ENCODE measurements at places on chromosomes 7 and 10.

DNA sequence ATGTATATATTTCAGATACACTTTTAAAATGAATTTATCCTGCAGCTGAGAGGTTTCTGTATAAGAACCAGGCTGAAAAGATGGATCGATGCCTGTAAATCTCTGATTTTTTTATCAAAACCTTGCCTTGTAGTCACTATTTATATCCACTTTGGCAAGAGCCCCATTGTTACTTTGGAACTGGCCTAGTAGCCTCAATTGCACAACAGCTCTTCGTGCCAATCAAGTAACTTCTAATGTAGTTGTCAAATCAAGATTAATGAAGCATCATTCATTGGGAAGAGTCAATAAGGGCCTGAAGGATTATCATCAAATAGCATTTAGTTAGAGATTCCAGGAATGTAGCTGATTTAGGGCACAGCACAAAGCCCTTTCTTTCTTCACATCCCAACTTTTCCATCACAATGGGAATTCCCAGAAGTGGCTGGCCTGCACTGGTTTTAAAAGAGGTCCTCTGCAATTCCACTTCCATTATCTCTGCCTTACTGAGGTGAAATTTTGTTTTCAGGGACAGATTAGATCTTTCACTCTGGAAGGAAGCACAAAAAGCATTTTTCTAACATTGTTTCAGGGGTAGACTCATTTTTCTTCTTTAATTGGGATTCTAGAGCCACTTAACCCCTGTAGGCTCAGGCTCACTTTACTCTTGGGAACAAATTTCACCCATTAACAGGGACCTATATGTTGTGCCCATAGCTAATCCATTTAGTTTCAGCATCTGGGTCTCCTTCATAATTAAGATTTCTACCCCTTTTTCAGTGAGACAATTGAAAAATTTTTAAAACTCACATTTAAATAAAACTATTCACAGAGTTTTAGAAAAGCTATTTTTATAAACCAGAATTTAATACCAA, 97.8 kb downstream of the CALCR start:
- no peak for DNase-seq

- no peak for DNase-seq
Observed at GRCh38 chr7:90485734-90486316, 16.4 kb downstream of the PTTG1IP2 start.

DNA sequence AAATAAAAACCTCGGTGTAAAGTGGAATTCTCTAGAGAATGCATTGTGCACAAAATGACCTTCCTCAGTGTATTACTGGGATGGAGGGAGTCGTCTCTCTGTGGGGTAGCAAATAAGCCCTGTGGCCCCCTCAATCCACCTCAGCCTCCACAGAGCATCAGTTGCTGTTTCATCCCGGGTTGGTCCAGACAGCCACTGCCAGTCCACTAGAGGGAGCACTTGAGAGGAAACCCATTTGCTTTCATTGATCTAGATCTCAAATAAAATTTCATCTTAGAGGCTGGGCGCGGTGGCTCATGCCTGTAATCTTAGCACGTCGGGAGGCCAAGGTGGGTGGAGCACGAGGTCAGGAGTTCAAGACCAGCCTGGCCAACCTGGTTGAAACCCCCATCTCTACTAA, 1128.7 kb downstream of the CNTNAP2 start:
- DNase-seq, result no peak

DNA sequence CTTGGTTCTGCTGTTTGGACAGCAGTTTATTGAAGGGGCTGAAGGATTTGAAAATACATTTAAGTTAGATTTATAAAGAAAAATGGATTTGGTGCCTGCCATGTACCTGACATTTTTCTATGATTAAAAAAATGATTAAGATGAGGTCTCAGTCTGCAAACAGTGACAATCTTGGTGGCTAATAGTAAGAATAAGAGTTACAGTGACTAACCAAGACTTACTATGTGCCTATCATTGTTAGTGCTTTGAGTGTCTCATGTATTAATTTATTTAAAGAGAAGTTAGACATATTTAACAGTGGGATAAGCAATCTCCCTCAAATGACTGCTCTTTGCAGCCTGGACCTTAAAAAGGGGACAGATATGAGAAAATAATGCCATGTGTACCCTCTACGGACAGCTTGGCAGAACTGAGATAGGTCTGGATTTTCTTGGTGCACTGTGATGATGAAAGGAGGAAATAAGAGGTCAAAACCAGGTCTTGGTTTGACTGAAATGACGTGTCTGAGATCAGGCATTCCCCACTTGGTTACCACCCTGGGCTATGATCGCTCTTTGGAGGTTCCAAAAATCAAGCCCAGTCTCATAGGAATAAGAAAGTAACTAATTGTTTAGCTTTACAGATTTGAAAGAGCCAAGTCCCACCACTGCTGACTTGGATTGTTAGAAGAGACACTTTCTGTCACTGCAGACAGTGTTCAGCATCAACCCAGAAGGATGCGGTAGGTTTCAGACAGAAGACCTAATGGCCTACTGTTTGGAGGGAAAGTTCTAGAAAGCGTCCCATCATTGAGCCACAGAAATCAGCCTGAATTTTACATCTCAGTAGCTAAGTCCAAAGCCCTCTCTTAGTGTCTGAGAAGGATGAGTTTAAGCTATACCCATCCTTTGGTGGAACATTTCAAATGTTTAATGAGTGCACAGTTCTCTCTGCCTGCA, 2.1 kb downstream of the CASP7 start:
- no peak for DNase-seq

DNA sequence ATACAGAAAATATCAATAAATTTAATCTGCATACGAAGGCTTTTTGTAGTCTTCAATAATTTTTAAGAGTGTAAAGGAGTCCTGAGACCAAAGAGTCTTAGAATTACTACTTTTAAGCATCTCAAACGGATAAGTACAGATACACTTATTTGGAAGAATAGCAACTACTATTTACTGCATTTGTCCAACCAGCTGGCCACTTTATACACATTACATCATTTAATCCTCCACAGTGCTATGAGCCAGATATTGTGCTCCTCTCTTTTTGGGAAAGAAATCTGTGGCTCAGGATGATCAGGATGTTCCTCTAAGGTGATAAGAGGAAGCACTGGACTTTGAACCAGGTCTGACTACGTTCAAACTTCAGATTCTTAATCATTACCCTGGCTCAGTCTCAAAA, 588.6 kb upstream of the LRRTM3 start:
- DNase-seq, result no peak

DNA sequence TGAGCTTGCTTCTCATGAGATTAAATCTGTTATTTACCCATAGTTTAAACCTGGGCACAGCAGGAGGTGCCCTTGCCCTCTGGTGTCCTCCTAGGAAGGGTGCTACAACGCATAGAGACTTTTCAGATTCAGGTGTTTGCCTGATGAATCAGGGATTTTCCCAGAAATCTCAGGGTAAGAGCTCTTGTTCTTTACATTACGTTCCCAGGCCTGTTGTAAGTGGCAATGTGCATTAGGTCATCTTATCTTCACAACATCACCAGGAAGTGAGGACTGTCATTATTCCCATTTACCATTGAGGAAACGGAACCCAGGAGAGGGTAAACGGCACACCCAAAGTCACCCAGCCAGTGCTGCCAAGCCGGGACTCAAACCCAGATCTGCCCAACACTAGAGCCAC, 73.0 kb downstream of the NHLRC2 start:
- no peak for DNase-seq

DNA sequence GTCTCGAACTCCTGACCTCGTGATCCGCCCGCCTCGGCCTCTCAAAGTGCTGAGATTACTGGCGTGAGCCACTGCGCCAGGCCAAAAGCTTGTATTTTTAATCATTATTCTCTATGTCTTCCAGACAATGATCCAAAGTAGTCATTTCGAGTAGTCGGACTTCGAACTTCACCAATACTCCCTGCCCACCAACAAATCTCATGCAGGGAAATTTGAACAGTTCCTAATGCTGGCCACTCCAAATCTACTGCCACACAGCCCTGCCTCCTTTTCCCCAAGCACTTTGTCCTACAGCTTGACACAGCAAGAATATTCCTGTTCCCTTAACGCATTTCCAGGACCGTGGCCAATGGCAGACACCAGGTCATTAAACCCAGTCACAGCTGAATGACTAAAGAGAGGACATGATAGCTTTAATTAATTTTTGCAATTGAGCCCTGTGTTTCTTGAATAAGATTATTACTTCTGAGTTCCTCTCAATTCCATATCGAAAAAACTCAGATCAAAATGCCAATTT, 142.3 kb upstream of the NRP1 start:
- DNase-seq, result no peak

GRCh38 chr7:130277763-130278643, 11.3 kb downstream of the CPA2 start:
- no peak for DNase-seq

Measured in AG09309 (cell line).